ENCODE measurements at places on chromosomes 2 and 18.

DNA sequence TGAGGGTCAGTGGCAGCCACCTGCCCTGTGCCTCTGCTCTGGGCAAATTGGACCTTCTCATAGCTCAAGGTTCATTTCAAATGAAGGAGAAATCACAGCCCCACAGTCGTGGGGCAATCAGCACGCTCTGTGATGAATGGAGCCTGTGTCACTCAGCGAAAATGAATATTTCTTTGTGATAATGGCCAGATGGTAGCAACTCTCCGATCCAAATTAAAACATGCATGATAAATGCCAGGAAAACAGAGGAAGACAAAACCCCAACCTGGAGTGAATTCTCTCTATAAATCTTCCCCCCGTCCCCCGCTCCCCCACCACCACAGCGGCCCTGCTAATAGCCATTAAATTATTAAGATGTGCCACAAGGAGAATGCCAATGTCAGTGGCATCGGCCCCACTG lies 258.4 kb downstream of the CELF4 start:
- no peak for DNase-seq

GRCh38 chr2:97752342-97753334 lies 39.3 kb downstream of the ZAP70 start:
- DNase-seq, result no peak

DNA sequence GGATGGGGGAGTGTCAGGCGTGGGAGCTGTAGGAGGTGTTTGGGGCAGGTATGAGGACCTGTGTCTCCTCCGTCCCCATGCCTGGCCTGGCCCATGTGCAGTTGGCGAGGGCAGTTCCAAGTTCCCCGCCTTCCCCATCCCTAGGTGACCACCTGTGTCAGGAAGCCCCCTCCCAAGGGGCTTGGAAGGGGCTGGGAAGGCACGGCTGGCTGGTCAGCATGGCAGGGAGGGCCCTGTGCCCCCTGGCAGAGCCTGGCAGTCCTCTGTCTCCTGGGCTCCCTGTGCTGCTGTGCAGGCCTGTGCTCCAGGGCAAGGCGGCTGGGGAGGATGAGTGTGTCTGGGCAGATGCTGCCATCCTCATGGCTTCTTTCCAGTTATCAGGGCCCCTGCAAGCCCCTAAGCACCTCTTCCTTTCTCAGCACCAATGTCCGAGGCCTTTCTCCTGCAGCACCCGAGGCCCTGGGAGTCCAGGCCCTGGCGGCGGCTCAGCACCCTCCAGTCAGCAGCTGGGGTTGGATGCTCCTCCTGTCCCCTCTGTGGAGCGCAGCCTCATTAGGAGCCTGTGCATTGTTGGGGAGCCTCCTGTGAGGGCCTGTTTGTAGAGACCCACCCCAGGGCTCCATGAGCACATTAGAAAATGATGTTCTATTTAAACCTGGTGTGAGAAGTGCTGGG lies 101.7 kb downstream of the FAM210A start:
- DNase-seq, result no peak

GRCh38 chr2:111705711-111706336 lies 178.2 kb downstream of the ANAPC1 start:
- DNase-seq, result peak; percentile 44

GRCh38 chr2:128628206-128628605 lies 309.5 kb upstream of the HS6ST1 start:
- DNase-seq, result no peak

Measured in AG08395 (cell line).